Muscle of back (tissue), 13 donors: ENCODE measurements at places on chromosomes 4 and X. TPM values are rescaled to one million over a fixed set of nuclear protein-coding genes. Genes with fewer than 3 reads are reported as not detected.
A peak's percentile ranks its signal among the peaks of the same experiment; 100 is the strongest.

- no peak for DNase-seq
Measured at GRCh38 chr4:95393821-95394220, 155.0 kb downstream of the UNC5C start.

DNA sequence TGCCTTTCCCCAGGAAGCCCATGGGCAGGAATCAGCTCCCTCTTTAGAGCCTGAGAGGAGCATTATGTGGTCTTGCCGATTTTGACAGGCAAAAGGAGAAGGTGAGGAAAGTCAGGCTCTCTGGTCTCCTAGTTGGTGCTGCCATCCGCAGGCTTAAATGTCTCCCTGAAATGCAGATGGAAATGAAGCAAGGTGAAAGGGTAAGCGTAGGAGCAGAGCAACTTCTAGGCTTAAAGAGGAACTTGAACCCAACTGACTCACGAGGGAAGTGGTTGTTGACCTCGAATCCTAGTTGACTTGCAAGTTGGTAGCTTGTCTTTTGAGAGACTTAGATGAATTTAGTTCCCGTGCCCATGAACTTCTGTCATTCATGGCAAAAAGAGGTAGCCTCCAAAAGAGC is 205.9 kb downstream of the PTTG2 start:
- DNase-seq, result no peak

GRCh38 chr4:138174981-138175794 is 67.0 kb downstream of the SLC7A11 start:
- DNase-seq, result peak; percentile 35

GRCh38 chr4:17771284-17771908 is 10.0 kb downstream of the FAM184B start:
- DNase-seq, result peak; percentile 22

GRCh38 chr4:125303058-125303457 is 11.7 kb upstream of the FAT4 start:
- DNase-seq, result no peak

Gene PNMA6A
- 2.3 TPM for polyA plus RNA-seq

Gene CXCL9
- polyA plus RNA-seq, result 0.19 TPM

Gene MTMR8
- polyA plus RNA-seq, result 2.1 TPM
